ENCODE measurements at places on chromosomes 1 and 21.

- DNase-seq: no peak
Observed at GRCh38 chr1:9960011-9960410, 16.7 kb downstream of the NMNAT1 start.

GRCh38 chr1:77655431-77655974, 27.0 kb downstream of the ZZZ3 start:
- no peak for DNase-seq

DNA sequence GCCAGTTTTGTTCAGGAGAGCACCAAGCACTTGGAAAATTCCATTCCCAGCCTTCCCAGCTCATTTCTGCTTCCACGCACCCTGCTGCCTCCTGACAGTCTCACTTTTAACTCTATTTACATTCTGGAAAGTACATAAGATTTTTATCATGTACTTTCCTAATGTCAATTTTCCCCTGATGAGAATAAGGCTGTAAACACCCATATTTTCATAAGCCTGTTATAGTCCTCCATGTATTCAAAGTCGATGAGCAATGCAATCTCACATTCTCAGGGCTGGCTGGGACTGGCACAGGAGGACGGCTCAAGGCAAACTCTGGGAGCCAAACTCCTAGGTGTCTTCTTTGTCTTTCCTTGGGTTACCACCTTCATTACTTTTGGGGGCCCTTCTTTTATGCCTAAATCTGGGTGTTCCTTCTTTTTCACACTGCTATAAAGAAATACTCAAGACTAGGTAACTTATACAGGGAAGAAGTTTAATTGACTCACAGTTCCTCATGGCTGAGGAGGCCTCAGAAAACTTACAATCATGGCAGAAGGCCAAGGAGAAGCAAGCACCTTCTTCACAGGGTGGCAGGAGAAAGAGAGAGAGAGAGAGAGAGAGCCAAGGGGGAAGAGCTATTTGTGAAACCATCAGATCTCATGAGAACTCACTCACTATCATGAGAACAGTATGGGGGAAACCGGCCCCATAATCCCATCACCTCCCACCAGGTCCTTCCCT, 94.6 kb downstream of the IGSF21 start:
- DNase-seq: no peak

DNA sequence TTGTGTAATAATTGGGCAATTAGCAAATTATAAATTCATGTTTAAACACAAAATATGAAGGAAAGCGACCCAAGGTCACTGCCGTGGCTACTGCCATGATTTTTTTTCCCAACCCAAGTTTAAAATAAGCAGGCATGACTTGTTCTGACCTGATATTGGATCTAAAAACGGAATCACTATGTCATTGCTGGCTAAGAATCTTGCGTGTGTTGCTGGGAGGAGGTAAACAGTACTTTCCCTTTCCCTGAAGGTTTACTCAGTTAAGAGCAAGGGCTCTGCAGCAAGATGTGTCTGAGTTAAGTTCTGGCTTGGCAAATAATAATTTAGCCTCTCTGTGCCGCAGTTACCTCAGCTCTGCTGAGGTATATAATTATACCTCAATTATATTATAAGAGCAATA, 125.7 kb upstream of the L1TD1 start:
- DNase-seq: no peak

DNA sequence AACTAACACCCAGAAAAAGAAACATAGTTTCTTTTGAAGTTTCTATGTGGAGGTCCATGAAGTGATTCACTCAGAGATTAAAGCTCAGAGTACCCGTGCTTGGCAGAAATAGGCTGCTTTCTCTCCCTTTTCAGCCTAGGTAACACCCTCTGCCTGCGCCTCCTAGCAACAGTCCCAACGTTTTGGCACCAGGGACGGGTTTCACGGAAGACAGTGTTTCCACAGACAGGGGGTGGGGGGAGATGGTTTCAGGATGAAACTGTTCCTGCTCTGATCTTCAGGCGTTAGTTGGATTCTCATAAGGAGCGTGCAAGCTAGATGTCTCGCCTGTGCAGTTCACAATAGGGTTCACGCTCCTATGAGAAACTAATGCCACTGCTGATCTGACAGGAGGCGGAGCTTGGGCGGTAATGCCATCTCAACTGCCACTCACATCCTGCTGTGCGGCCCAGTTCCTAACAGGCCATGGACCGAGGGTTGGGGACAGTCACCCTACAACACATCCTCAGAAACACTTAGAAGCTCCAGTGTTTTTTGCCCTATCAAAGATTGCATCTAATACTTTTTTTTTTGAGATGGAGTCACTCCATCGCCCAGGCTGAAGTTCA, 53.2 kb downstream of the CHML start:
- DNase-seq: no peak

GRCh38 chr1:228515200-228515834, 28.1 kb downstream of the RNF187 start:
- no peak for DNase-seq

DNA sequence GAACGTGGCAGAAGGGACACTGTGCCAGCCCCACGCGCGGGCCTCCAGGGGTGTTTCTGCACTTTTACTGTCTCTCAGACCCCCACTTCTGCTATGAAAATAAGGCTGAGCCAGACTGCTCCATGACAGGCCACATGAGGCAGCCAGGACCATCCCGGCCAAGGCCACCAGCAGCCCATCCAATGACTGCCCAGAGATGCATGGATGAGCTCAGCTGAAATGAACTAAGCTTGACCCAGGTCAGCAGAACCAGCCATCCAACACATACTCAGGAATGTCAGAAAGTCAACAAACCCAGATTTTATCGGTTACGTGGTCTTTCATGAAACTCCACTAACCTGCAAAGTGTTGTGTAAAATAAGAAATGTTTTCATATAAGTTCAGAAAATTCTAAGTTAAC, 51.2 kb downstream of the CCDC185 start:
- no peak for DNase-seq

GRCh38 chr21:37829447-37829846, 86.8 kb downstream of the KCNJ6 start:
- DNase-seq: no peak

GRCh38 chr1:54874079-54874830, 12.7 kb downstream of the DHCR24 start:
- DNase-seq: no peak

GRCh38 chr1:228434689-228435088, 18.0 kb upstream of the TRIM17 start:
- DNase-seq: no peak

DNA sequence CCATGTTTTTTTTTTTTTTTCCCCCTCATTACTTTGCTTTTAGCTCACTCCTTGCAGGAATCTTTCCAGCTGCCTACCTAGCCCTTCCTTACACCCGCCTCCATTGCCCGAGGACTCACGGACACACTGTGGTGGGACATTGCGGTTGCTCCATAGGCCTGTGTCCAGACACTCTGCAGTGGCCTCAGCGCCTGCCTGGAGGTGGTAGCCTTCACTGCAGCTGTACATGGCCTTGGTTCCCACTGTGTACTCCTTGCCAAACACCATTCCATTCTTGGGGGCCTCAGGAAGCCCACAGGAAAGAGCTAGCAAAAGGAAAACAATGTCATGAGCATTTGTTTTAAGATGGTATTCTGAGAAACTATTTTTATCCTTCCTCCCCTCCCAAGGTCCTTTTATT, 99.9 kb downstream of the ZSCAN20 start:
- no peak for DNase-seq

DNA sequence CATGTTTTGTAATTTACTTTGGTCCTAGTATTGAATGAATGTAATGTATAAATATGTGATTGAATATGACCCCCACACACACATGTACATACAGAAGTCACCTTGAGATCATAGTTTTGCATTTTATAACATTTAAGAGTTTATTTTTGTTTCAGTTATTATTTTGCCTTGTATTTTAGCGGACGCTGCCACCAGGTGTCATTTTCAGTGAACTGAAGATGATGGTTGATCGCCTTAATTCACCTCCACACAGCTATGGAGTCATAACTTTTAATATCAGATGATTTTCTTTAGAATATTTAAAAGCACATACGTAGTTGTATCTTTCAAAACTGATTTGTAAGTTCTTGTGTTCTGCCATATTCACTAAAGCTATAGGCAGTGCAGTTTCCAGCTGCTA, 130.4 kb downstream of the DYRK1A start:
- DNase-seq: no peak

DNA sequence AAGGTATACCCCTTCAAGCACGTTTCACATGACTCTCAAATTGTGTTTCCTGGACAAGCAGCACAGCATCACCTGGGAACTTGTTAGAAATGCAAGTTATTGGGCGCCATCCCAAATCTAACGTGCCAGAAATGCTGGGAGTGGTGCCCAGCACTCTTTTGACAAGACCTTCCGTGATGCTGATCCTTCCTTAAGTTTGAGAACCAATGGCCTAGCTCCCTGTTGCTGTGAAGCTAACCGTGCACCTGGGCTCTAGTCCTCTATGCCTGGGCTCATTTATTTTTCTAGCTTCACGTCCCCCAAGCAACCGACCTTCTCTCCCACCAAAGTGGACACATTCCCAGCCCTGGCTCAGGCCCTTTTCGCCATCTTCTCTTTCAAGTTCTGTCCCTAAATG, 4.3 kb downstream of the BEST4 start:
- no peak for DNase-seq

GRCh38 chr1:168974611-168975010, 131.9 kb upstream of the ATP1B1 start:
- DNase-seq: no peak

- DNase-seq: no peak
Observed at GRCh38 chr1:66354311-66355201, 179.4 kb upstream of the SGIP1 start.

DNA sequence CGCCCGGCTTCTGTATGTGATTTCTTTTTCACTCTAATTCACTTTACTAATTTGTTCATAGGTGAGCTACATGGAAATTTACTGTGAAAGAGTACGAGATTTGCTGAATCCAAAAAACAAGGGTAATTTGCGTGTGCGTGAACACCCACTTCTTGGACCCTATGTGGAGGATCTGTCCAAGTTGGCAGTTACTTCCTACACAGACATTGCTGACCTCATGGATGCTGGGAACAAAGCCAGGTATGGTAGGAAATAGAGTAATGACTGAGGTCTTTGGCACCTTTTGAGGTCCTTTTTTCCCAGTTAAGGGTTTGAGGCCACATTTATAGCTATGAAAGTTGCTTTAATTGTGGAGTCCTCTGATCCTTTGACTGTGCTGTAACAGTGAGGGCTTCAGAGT, 56.9 kb downstream of the KIF1B start:
- no peak for DNase-seq

DNA sequence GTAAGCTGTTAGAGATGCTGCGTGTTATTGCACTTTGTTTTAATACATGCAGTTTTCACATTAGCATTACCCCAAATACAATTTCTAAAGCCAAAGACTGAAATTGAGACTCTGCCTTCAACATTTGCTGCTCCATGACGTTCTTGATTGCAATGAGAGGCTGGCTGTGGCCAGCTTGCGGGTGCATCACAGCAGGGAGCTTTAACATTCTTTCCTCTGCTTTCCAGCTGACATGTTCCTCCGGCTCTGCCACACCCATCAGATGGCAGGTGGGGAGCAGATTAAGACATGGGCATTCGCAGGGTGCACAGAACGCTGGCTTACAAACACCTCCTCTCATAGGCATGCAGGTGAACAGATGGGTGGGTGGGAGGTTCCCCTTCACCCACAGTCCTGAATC, 314.1 kb downstream of the DISC1 start:
- DNase-seq: no peak

- DNase-seq: no peak
Observed at GRCh38 chr1:228022571-228023293, 15.9 kb downstream of the WNT3A start.

DNA sequence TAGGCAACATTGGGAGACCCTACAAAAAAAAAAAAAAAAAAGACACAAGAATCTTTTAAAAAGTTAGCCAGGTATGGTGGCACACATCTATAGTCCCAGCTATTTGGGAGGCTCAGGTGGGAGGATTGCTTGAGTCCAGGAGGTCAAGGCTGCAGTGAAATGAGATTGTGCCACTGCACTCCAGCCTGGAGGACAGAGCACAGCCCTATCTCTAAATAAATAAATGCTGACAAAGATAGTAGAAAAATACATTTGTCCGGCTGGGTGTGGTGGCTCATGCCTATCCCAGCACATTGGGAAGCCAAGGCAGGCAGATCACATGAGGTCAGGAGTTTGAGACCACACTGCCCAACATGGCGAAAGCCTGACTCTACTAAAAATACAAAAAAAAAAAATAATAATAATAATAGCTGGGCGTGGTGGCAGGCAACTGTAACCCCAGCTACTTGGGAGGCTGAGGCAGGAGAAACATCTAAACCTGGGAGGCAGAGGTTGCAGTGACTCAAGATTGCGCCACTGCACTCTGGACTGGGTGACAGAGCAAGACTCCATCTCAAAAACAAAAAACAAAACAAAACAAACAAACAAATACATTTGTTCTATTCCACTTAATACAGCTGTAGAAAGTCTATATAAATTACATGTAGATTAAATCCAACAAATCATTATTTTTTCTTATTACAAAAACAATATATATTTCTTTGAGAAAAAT, 48.5 kb downstream of the PHACTR4 start:
- no peak for DNase-seq

DNA sequence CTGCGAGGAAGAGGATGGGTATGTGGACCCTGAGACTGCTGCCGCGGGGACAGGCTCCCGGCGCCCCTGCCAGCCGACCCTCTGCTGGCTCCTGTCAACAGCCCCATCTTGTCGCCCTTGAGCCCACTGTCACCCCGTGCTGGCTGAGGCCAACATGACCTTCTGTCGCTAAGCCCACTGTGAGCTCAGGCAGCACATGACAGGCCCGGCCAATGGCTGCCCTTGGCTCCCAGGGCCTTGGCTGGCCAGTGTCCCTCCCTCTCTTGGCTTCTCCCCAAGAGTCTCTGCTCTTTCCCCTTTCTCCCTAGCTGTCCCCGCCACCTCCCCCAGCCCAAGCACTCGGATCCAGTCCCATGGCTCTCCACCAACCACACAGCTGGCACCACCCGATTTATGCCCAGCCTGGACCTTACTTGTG, 3.5 kb downstream of the PEX10 start:
- no peak for DNase-seq

DNA sequence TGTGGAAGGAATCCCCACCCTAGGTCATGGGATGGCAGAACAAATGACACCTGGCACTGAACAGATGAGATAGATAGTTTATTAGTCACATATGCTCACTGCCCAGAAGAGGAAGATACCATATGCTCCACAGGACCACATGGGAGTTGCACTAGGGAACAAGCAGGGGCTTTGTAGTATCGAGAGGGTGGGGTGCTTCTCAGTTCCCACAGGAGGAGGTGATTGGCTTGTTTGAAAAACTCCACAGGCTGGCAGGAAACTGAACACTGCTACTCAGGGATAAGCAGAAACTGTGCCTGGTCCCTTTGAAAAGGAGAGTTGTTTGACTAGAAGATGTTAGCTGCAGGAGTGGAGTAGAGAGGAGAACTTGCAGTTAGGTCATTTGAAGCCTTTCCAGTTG, 31.9 kb upstream of the RXRG start:
- no peak for DNase-seq

All from stimulated activated CD4-positive, alpha-beta T cell treated with anti-CD3 and anti-CD28 coated beads, Interleukin-12 subunit alpha, Interleukin-12 subunit beta, amount 100 ng/mL, for 24 hours (primary cell).